ENCODE measurements at places on chromosomes 7 and 10. TPM values are rescaled to one million over a fixed set of nuclear protein-coding genes. Genes with fewer than 3 reads are reported as not detected.

- no peak for DNase-seq
- H3K4me3 ChIP-seq, result no peak overlapping the region
- no peaks in the 10 kb centered on the region for H3K36me3 ChIP-seq
These were observed 109.4 kb downstream of the ADAM12 start for GRCh38 chr10:126278851-126279250.

- no peaks in the 10 kb centered on the region for H3K4me1 ChIP-seq
- H3K27ac ChIP-seq, result no peak overlapping the region
- H3K4me3 ChIP-seq, result no peak overlapping the region
These were observed 31.8 kb downstream of the GSTO2 start for GRCh38 chr10:104300736-104301292.

GRCh38 chr10:112461029-112461887 is 14.2 kb downstream of the VTI1A start:
- no peak overlapping the region for H3K27ac ChIP-seq
- no peaks in the 10 kb centered on the region for H3K4me1 ChIP-seq
- DNase-seq, result no peak
- H3K4me3 ChIP-seq, result no peak overlapping the region
- peaks cover 17% of the 10 kb centered on the region for H3K36me3 ChIP-seq

GRCh38 chr10:88198023-88198422 is 334.6 kb downstream of the PTEN start:
- H3K4me1 ChIP-seq, result peaks cover 19% of the 10 kb centered on the region
- H3K27ac ChIP-seq, result no peak overlapping the region
- no peaks in the 10 kb centered on the region for H3K36me3 ChIP-seq
- DNase-seq, result no peak
- no peak overlapping the region for H3K4me3 ChIP-seq

- no peak overlapping the region for H3K27ac ChIP-seq
- H3K4me3 ChIP-seq, result no peak overlapping the region
- no peaks in the 10 kb centered on the region for H3K27me3 ChIP-seq
- H3K36me3 ChIP-seq, result no peaks in the 10 kb centered on the region
- DNase-seq, result no peak
These were observed 27.3 kb downstream of the GSDME start for GRCh38 chr7:24730018-24730369.

Gene GIMAP8
- not detected for total RNA-seq

DNA sequence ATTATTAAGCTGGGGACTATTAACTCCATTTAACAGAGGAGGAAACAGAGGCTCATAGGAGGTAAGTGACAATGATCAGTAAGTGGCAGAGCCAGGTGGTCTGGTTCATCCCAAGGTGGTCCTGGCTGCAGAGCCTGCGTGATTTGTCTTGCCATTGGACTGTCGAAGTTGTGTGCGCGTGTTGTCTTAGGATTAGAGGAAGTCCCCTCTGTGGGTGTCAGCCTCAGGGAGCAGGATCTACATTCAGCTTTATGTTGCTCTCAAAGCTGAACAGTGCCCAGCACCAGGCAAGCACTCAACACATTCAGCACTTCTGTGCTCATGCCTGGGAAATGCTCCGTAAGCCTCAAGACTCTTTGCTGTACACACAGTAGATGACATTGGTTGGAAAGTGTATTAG is 139.5 kb downstream of the HERPUD2 start:
- H3K36me3 ChIP-seq, result no peaks in the 10 kb centered on the region
- no peaks in the 10 kb centered on the region for H3K4me1 ChIP-seq

Gene EFCAB10
- total RNA-seq, result 5.0 TPM

Gene TMEM130
- 1.0 TPM for total RNA-seq

DNA sequence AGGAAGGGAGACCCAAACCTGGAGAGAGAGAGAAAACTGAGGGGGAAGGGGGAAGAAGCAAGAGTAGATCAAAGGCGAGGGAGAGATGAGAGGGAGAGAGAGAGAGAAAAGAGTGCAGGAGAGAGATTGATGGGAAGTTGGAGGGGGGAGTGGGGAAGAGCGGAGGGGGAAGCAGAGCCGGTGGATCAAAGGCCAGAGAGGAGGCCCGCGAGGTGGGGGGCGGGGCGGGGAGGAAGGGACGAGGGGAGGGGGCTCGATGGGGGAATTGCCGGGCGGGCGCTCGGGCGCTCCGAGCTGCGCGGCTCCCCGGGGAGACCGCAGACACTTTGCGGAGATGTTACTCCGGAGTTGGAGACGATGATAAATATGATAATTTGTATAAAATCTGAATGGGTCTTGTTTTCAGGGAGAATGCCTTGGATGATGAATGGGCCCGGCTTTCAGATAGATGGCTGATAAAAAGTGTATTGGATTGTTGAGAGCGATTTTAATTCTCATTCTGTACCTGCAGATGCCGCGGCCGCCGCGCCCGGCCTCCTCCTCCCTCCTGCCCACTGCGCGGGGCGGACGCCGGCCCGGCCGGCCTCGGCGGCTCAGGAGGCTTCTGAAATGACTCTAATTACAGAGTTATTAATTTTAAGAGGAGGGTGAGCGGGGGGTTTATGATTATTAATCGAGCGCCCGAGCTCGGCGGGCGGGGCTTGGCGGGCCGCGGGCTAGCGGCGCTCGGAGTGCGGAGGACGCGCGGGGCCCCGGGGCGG is 21.4 kb upstream of the PAX2 start:
- H3K4me3 ChIP-seq, result peak overlapping the region; percentile 31
- H3K27ac ChIP-seq, result no peak overlapping the region
- no peaks in the 10 kb centered on the region for H3K36me3 ChIP-seq
- peaks cover 100% of the 10 kb centered on the region for H3K27me3 ChIP-seq
- H3K4me1 ChIP-seq, result no peaks in the 10 kb centered on the region

GRCh38 chr7:55966851-55967250 is 2.5 kb downstream of the NIPSNAP2 start:
- no peaks in the 10 kb centered on the region for H3K36me3 ChIP-seq
- no peak overlapping the region for H3K27ac ChIP-seq
- peaks cover 5% of the 10 kb centered on the region for H3K4me1 ChIP-seq
- DNase-seq, result no peak
- H3K27me3 ChIP-seq, result peaks cover 22% of the 10 kb centered on the region

DNA sequence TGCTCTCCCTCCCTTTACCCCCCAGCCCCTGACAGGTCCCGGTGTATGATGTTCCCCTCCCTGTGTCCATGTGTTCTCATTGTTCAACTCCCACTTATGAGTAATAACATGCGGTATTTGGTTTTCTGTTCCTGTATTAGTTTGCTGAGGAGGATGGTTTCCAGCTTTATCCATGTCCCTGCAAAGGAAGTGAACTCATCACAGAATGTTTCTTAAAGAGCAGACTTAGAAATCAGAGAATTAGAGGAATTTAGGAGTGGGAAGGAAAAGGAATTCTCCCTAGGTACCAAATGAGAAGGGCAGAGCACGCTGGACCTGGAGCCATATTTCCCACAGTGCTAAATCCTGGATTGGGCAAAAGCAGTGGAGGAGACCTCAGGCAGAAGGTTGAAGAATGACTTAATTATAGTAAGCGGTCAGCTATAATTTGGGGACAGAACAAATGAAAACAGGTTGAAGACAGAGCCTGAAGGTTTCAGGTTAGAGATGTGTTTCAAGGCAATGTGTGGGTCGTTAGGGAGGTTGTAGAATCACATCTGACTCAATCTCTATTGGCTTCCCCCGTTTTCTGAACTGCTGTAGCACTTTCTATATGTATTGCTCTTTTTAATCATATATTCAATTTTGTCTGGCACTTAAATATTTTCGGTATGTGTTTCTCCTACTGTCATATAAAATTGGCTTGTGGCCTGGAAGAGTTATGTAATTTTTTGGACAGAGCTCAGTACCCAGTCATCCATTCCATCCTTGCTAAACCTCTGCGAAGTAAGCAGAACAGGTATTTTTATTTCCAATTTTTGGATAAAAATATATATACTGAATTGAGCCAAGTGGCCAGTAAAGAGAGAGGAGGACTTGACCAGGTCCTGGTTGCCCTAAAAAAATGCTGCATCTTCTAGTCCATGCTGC is 210.5 kb upstream of the KLF6 start:
- no peaks in the 10 kb centered on the region for H3K27me3 ChIP-seq
- DNase-seq, result no peak
- H3K4me3 ChIP-seq, result no peak overlapping the region

- H3K27me3 ChIP-seq, result peaks cover 17% of the 10 kb centered on the region
These were observed 29.0 kb downstream of the AGAP3 start for GRCh38 chr7:151115121-151115835.

Gene ODAD2
- 9.7 TPM for total RNA-seq

DNA sequence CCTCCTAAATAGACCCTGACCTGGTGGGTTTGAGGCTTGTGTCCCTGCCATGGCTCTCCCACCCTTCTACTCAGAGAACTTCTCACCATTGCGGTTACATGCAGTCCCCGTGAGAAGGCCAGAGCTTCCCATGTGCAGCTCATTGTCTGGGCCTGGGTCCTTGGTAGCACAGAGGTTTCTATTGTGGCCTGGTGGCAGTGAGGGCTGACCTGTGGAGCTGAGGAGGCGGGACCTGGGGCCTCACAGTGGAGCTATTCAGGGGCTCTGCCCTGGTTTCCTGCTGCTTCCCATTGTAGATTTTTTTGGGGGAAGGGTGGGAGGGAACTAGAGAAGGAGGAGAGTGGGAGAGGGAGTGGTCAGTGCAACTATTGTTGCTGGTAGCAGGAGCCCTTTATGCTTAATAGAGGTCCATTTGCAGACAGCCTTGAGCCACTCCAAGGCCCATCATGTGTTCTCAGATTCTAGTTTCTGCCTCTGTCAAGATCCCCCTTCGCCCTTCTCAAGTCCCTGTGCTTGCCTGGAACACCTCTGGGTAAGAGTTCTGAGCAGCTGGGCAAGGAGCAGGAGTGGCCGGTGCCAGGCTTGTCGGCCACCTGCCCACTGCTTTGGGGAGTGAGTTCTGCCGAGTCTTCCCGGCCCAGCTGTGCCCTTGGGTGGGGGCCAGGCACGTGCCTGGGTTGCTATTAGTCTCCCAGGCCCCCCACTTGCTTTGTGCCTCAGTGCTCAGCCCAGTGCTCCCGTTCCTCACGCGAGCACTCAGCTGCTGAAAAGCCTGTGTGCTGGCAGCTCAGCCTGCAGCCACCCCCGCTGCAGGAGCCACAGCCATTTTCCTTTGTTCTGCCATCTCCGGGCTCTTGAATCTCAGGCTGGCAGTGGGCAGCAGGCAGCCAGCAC is 10.7 kb downstream of the TSPAN14 start:
- peak; percentile 93 for DNase-seq
- H3K4me1 ChIP-seq, result peaks cover 97% of the 10 kb centered on the region
- no peaks in the 10 kb centered on the region for H3K36me3 ChIP-seq
- H3K4me3 ChIP-seq, result peak overlapping the region; percentile 47

DNA sequence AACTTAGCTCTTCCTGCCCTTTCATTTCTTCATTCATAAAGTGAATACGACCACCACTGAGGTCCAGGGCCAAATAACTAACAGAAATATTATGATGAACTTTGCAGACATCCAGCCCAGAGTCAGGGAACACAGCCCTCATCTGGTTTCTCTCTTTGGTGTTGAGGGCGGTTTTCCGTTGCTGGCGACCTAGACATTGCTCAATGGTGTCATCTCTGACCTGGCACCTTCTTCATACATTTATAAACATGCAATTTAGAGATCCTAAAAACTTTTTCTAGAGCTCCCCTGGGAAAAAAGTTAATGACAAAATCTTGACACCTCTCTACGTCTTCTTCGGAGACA is 324 bp upstream of the TET1 start:
- H3K4me1 ChIP-seq, result peaks cover 13% of the 10 kb centered on the region
- no peak for DNase-seq
- H3K36me3 ChIP-seq, result no peaks in the 10 kb centered on the region
- no peak overlapping the region for H3K27ac ChIP-seq

Gene ZNF239
- 7.1 TPM for total RNA-seq

Gene CDC14C
- 0.54 TPM for total RNA-seq

- no peak overlapping the region for H3K27ac ChIP-seq
- no peak for DNase-seq
These were observed 161.8 kb downstream of the MGMT start for GRCh38 chr10:129628823-129629222.

Gene PRLHR
- not detected for total RNA-seq

DNA sequence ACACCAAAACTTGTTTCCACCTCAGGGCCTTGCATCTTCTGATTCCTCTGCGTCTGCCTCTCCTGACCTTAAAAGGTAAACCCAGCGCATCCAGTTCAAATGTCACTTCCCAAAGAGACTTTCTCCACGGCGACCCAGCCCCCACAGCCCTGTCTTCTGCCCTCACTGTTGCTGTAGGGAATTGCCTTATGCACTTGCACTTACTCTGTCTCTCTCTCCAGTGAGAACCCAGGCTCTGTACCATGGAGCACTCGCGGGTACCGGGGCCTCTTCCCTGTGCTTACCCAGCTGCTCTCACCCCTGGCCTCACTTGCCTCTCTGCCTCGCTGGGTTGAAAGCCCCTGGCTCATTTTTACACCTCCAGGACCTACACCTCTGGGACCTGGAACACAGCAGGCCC is 48.4 kb downstream of the AOC1 start:
- peaks cover 20% of the 10 kb centered on the region for H3K27me3 ChIP-seq
- no peak for DNase-seq
- no peaks in the 10 kb centered on the region for H3K4me1 ChIP-seq
- no peak overlapping the region for H3K27ac ChIP-seq
- H3K4me3 ChIP-seq, result no peak overlapping the region

GRCh38 chr7:53350241-53350640 is 314.8 kb downstream of the POM121L12 start:
- peak; percentile 74 for DNase-seq
- no peaks in the 10 kb centered on the region for H3K27me3 ChIP-seq
- no peak overlapping the region for H3K27ac ChIP-seq
- no peaks in the 10 kb centered on the region for H3K4me1 ChIP-seq
- no peak overlapping the region for H3K4me3 ChIP-seq
- H3K36me3 ChIP-seq, result no peaks in the 10 kb centered on the region

Gene SH2D4B
- 0.11 TPM for total RNA-seq

- H3K4me1 ChIP-seq, result no peaks in the 10 kb centered on the region
- H3K27me3 ChIP-seq, result no peaks in the 10 kb centered on the region
- H3K4me3 ChIP-seq, result no peak overlapping the region
- H3K36me3 ChIP-seq, result no peaks in the 10 kb centered on the region
- DNase-seq, result no peak
These were observed 10.3 kb upstream of the OCM start for GRCh38 chr7:5870311-5870710.

Gene MRLN
- not detected for total RNA-seq

DNA sequence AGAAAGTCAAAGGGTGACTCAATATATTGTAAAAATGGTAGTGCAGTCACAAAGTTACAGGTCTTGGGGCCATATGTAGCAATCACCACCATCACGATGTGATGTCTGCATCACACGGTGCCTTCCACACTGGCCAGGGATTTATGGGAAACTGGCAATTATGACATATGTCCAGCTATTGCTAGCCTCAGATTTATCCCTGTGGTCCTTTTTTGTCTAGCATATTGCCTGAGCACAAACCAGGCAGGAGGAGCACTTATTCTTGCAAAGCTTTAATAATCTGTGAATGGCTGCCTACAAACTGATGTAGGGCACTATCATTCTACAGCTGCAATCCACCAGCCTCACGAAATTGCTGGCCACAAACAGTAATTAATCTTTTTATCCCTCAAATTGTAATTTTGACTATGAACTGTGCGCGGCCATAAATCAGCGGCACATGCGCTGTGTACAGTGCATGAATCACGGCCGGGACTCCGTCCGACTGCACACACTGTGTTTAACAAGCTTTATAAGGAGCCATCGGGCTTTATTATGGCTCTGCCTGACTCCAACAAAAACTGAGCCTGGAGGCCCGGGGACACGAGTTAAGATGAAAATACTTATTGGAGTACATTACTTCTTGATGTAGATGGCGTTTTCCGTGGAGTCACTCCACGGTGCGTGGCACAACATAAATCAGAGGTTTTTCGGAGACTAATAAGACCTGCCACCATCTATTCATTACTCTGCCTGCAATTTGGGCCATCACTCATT is 115.2 kb downstream of the EBF3 start:
- no peak overlapping the region for H3K4me3 ChIP-seq
- H3K27ac ChIP-seq, result no peak overlapping the region
- peaks cover 9% of the 10 kb centered on the region for H3K4me1 ChIP-seq
- no peaks in the 10 kb centered on the region for H3K36me3 ChIP-seq
- DNase-seq, result no peak

Measured in neural progenitor cell (in vitro differentiated cells).